SK-N-SH treated with all-trans-retinoic acid at 6 μM for 48 hours (cell line): ENCODE measurements at places on chromosomes 12 and 14.

GRCh38 chr14:21867541-21867940 lies 193.9 kb upstream of the OR4E1 start:
- no peak for ATAC-seq

- ATAC-seq: peak; percentile 32; the same call in 1 of the 3 replicates
These were observed 70.3 kb upstream of the NR2C1 start for GRCh38 chr12:95143621-95144205.

GRCh38 chr12:10160617-10161385 lies 11.1 kb downstream of the OLR1 start:
- no peak for ATAC-seq

DNA sequence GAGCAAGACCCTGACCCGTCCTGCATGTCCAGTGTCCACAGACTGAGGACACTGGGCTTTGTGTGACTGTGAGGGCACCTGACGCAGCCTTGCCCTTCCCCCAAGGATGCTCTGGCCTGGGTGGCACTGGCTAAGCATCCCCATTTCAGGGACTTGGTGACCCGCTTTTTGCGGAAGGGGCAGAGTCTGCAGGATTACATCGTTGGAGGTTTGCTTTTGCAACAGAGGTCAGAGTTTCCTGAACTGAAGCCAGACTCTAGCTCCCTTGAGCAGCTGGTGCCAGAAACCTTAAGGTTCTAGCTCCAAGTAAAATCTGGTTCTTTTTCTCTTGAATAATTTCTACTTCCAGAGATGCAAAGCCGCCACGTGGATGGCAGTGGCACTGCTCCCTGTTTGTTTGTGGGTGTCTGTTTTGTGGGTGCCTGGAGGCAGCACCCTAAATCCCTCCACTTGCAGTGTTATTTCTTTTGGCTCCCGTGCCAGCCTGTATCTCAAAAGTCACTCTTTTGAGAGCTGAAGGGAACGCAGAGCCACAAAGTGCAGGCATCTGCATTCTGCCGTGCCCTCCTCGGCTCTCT lies 184.7 kb downstream of the TSPAN9 start:
- ATAC-seq: no peak

- no peak for ATAC-seq
These were observed 399.5 kb downstream of the RMST start for GRCh38 chr12:97862072-97862471.

GRCh38 chr12:5442251-5443006 lies 10.5 kb downstream of the NTF3 start:
- ATAC-seq: peak; percentile 95

- peak; percentile 26; the same call in 1 of the 3 replicates for ATAC-seq
These were observed 10.9 kb upstream of the ZNF705A start for GRCh38 chr12:8145754-8146441.
